Activated T-helper 9 cell treated with anti-CD3 and anti-CD28 coated beads, Interleukin-2, amount 50 U/mL, for 16 hours (primary cell): ENCODE measurements at places on chromosomes 1 and 21.
A peak's percentile ranks its signal among the peaks of the same experiment; 100 is the strongest.

DNA sequence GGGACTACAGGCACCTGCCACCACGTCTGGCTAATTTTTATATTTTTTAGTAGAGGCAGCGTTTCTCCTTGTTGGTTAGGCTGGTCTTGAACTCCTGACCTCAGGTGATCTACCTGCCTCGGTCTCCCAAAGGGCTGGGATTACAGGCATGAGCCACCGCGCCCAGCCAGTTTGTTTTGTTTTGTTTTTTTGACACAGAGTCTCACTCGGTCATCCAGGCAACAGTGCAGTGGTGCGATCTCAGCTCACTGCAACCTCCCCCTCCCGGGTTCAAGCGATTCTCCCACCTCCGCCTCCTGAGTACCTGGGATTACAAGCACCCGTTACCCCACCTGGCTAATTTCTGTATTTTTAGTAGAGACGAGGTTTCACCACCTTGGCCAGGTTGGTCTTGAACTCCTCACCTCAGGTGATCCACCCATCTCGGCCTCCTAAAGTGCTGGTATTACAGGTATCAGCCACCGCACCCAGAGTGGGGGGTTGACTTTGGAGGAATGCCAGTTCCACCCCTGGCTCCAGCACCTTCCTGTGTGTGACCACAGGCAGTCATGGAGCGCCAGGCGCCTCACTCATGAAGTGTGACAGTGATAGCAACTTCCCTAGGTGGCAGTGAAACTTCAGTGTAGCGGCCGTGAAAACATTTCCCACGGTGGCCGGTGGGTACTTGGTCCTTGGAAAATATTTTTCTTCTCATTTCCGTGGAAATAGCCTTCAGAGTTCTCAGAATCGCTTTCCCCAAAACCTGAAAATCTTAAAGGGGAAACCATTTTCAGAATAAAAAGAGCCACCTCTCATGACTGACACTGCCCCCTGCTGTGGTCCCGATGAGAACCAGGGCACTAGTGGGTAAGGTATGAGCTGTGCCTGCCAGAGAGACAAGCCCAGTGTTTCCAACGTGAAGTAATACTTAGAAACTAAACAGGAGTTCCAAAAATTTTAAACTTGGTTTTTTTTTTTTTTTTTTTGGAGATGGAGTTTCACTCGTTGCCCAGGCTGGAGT is 48.6 kb downstream of the WDR4 start:
- DNase-seq = no peak

GRCh38 chr1:34380526-34381124 is 203.9 kb downstream of the C1orf94 start:
- DNase-seq = no peak

GRCh38 chr1:44354268-44354839 is 703 bp downstream of the ERI3 start:
- DNase-seq = no peak

DNA sequence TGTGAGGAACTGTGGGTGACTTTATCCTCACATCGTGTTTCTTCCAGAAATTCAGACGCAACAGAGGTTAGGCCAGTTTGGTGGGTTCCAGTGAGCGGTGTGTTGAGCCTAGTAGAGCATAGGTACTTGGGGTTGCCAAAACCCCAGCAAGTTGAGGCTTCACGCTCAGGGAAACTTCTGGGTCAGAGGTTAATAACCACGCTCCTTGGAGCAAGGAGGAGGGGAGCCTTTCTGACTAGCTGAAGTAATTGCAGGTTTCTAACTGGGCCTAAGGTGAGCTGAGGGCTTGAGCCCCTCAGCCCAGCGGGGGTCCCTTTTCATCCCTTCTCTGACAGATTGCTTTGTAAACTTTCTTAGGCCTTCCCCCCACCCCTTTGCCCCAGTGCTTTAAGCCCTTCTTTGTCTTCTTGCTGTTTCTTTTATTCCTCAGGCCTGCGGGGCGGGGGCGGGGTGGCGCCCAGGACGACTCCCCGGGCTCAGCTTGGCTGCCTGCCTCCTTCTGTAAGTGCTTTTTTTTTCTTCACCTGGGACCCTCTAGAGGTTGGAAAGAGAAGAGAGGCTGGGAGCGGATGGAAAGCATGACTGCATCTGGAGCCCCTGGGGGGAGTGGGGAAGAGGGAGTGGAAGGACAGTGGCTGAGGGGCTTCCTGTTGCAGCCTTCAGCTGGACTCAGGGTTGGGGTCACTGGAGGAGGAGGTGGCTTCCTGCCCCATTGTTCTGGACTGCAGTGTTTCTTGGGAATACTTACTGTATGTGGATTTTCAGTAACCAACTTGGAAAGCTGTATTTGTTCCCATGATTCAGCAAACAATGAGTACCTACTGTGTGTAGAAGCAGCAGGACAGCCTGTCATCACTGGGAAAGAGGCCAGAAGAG is 1.3 kb upstream of the ZNF436 start:
- no peak for DNase-seq

DNA sequence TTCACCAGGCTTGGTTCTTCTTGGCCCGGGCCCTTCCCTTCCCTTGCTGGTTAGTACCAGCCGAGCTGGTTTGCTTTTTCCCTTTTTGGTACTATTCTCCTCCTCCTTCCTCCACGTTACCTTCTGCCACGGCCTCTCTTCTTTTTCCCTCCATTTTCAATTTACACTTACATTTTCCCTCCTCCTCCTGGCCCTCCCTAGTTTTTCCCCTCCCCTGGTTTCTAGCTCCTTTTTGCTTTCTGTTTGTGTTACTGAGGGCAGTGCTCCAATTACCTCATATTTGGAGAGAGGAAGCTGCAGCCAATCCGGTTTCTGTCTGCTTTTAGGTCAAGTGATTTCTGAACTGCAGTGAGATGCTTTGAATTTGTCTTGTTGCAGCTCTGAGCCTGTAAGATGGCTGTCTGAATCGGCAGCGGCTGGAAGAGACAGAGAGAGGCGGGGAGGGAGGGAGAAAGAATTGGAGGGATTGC is 63.7 kb downstream of the MACF1 start:
- no peak for DNase-seq

DNA sequence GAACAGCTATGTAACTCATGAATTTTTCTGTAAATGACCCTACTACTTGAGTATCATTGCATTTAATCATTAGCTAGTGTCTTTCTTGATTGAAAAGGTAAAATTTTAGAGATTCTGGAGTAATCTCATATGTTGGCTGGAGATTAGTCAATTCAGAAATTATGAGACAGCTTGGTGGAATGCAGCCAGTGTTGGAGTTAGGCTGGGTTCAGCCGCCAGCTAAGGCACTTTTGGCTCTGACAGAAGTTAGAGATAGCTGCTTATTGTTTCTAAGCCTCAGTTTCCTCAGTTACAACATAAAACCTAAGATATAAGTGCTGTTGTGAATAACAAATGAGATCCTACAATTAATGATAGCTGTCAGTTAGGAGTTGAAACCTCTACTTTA is 49.4 kb downstream of the TBCE start:
- DNase-seq = no peak

- DNase-seq = no peak
Observed at GRCh38 chr1:114703242-114703641, 7.9 kb upstream of the AMPD1 start.

DNA sequence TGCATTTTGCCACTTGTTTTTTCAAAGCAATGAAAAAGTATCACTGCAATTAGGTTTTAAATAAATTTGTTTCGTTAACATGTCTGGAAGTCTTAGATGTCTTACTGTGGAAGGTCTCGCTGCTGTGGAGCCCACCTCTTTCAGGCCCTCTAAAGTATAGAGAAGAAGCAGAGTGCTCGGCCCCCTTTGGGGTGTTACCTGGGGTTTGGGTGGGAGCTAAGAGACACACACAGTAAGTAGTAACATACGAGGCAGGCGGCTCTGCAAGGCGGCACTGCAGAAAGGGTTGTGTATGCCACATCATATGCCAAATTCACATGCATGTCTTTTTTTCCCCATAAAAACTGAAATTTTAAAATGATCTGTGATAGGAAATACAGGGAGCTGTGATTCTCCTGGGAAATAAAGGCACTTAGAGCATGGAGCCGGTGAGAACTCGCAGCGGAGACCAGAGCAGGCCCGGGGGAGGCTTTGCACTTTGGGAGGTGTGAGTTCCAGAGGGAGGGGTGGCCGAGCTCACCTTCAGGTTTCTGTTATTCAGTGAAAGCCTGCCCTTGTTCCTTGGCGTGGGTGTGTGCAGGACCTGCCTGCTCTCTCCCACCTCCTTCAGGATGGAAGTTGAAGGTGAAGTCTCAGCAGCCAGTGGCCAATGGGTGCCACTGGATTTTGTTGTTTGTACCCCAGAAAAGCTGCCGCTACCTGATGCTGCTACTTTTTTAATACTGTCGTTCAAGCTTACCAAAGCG is 35.7 kb upstream of the PWP2 start:
- no peak for DNase-seq

DNA sequence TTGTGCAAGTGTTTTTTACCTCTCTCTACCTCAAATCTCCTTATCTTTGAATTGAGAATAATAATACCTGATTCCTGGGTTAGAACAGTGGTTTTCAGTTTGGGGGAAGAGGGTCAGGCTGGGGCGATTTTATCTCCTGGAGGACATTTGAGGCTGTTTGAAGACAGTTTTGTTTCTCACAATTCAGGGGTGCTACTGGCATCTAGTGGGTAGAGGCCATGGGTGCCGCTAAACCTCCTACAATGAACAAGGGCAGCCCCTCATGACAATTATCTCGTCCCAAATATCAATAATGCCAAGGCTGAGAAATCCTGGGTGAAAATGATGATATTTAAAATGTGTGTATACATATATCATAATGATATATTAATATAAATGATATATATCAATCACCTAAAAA is 139.1 kb upstream of the USH2A start:
- no peak for DNase-seq

- no peak for DNase-seq
Observed at GRCh38 chr1:5740450-5740849, 251.8 kb downstream of the NPHP4 start.

DNA sequence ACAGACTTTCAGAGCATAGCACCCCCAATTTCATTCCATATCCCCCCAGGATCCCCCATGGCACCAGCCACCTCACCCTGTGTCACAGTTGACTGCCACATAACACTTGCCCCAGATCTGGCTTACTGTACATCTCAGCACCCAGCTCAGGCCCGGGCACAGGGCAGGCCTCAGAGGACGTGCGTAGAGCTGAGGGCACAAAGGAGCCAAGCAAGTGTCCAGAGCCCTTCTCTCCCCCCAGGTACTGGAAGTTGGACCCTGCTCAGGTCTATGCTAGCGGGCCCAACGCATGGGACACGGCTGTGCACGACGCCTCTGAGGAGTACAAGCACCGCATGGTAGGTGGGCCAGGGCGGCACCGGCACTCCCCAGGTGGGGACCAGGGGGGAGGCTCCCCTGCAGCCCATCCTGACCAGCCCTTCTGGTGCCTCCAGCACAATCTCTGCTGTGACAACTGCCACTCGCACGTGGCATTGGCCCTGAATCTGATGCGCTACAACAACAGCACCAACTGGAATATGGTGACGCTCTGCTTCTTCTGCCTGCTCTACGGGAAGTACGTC is 8.0 kb upstream of the SYTL1 start:
- DNase-seq = no peak

GRCh38 chr21:46265736-46266525 is 19.5 kb downstream of the MCM3AP start:
- DNase-seq = no peak

GRCh38 chr1:24928689-24929397 is 1.2 kb downstream of the RUNX3 start:
- peak; percentile 48 for DNase-seq

GRCh38 chr1:180392020-180392419 is 110.4 kb downstream of the ACBD6 start:
- no peak for DNase-seq

DNA sequence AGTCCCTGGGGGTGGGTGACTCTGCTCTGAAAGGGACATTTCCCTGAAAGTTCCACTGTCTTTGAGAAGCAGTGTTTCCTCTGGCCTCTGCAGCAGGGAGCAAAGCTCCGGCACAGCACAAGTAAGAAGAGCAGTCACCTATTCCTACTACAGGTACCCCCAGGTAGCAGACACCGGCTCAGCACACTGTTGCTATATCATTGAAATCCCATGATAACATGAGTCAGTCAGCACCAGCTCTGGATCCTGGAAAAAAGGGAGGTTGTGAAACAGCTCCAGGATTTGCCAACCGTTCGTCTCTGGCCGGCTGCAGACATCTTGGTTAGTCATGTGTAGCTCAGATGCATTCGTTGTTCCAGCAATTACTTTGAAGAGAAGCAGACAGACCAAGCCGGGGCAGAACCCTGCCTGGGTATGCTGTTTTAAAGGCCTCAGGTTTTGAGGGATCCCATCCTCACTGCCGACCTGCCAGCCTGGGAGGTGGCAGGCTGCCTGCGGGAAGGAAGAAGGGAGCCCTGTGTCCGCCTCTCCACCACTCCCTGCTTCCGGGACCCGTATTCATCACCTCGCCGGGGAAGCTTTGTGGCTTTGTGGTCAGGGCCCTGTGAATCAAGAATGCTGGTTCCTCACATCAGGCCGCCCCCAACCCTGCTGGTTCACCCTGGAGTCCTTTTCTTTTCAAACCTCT is 139.2 kb downstream of the CLIC6 start:
- peak; percentile 56 for DNase-seq

DNA sequence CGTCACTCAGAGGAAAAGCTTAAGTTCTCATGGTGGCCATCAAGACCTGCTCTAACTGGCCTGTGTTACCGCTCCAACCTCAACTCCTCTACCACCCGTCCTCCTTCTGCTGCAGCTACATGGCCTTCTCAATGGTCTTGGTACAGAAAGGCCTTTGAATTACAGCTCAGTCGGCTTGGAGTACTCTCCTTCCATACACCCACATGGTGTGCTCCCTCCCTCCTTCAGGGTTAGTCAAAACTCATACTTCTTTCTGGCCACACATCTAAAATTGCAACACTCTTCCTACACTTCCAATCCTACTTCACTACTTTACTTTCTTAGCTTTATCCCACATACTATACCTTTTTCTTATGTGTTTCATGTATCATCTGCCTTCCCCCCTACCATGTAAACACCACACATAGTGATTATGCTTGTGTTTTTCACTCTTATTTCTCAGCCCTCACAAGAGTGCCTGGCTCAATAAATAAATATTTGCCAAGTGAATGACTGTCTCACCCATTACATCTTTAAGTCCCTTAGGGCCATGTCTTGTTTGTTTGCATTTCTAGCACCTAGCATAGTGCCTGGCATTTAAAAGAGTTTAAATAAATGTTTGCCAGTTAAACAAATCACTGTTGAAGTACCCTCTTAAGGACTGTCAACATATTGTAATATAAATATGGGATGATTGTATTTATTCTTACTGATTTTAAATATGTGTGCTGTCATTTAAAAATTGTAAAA is 37.6 kb upstream of the HMCN1 start:
- DNase-seq = no peak

DNA sequence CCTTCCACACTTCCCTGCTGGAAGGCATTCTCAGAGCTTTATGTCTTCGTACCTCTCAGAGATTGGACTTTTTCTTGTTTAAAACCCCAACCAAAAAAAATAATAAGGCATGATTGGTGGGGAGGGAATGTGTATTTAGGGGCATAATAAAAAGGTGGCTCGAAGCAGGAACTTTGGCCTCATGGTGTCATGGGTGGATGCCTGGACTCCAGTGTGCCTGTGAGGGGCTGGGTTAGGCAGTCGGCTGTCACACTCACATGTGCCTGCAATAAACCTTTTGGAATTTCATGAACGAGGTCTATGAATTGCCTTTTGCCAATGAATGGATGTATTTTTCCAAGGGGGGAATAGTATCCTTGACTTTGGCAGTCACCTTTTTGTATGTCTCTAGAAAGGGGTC is 131.3 kb downstream of the EDEM3 start:
- DNase-seq = no peak

- no peak for DNase-seq
Observed at GRCh38 chr1:58201492-58202106, 344.9 kb downstream of the OMA1 start.
